Lung (tissue), 17 donors: ENCODE measurements at places on chromosomes 12 and 14. TPM values are rescaled to one million over a fixed set of nuclear protein-coding genes. Genes with fewer than 3 reads are reported as not detected.

The PTGER2 gene
- 3.7 TPM for total RNA-seq

- no peak for DNase-seq
- H3K4me3 ChIP-seq, result no peak overlapping the region
- H3K27me3 ChIP-seq, result no peaks in the 10 kb centered on the region
- H3K27ac ChIP-seq, result no peak overlapping the region
- peaks cover 1% of the 10 kb centered on the region for H3K4me1 ChIP-seq
- no peaks in the 10 kb centered on the region for H3K36me3 ChIP-seq
These were observed 139.6 kb downstream of the HMGA2 start for GRCh38 chr12:65963862-65964240.

GRCh38 chr12:26854031-26854390 lies 21.0 kb upstream of the ITPR2 start:
- H3K36me3 ChIP-seq, result no peaks in the 10 kb centered on the region
- no peaks in the 10 kb centered on the region for H3K4me1 ChIP-seq
- no peak overlapping the region for H3K4me3 ChIP-seq
- DNase-seq, result no peak
- no peak overlapping the region for H3K27ac ChIP-seq

DNA sequence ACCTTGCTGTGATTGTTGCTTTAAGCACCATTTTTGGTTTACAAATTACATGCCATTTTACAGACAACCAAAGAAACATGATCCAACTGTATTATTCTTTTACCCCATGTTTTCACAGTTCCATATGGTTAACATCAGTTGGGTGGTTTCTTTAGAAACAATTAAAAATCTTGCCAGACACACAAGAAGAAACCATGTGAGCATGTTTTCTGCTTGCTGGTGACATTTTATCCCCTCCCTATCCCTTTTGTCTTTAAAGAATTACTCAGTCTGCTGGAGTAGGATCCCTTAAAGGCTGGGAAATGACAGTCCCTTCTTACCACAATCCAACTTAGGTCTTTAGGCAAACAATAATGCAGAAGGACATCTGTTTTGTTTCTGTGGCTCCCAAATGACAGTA lies 121.8 kb upstream of the PLXNC1 start:
- peak; percentile 48 for DNase-seq
- H3K36me3 ChIP-seq, result no peaks in the 10 kb centered on the region
- H3K4me3 ChIP-seq, result no peak overlapping the region

- no peak for DNase-seq
- H3K36me3 ChIP-seq, result no peaks in the 10 kb centered on the region
- no peaks in the 10 kb centered on the region for H3K4me1 ChIP-seq
- no peak overlapping the region for H3K4me3 ChIP-seq
- no peaks in the 10 kb centered on the region for H3K27me3 ChIP-seq
- no peak overlapping the region for H3K27ac ChIP-seq
These were observed 516.7 kb upstream of the TMEM132C start for GRCh38 chr12:127750076-127750840.

The HECTD4 gene
- total RNA-seq, result 52.3 TPM

GRCh38 chr14:82113710-82114109 lies 580.1 kb upstream of the SEL1L start:
- no peak overlapping the region for H3K4me3 ChIP-seq
- no peaks in the 10 kb centered on the region for H3K27me3 ChIP-seq
- no peaks in the 10 kb centered on the region for H3K4me1 ChIP-seq
- DNase-seq, result no peak

The ERP27 gene
- 64.6 TPM for total RNA-seq

The SLC25A21 gene
- 0.58 TPM for total RNA-seq

GRCh38 chr14:102644523-102644922 lies 52.1 kb downstream of the RCOR1 start:
- peaks cover 9% of the 10 kb centered on the region for H3K4me1 ChIP-seq
- no peak for DNase-seq
- no peaks in the 10 kb centered on the region for H3K36me3 ChIP-seq
- no peak overlapping the region for H3K4me3 ChIP-seq
- no peaks in the 10 kb centered on the region for H3K27me3 ChIP-seq

The IL23A gene
- 0.34 TPM for total RNA-seq

- H3K4me3 ChIP-seq, result no peak overlapping the region
- no peaks in the 10 kb centered on the region for H3K36me3 ChIP-seq
- peaks cover 16% of the 10 kb centered on the region for H3K4me1 ChIP-seq
- peak overlapping the region; percentile 90 for H3K27ac ChIP-seq
These were observed 29.0 kb downstream of the PPFIBP1 start for GRCh38 chr12:27552886-27553560.

DNA sequence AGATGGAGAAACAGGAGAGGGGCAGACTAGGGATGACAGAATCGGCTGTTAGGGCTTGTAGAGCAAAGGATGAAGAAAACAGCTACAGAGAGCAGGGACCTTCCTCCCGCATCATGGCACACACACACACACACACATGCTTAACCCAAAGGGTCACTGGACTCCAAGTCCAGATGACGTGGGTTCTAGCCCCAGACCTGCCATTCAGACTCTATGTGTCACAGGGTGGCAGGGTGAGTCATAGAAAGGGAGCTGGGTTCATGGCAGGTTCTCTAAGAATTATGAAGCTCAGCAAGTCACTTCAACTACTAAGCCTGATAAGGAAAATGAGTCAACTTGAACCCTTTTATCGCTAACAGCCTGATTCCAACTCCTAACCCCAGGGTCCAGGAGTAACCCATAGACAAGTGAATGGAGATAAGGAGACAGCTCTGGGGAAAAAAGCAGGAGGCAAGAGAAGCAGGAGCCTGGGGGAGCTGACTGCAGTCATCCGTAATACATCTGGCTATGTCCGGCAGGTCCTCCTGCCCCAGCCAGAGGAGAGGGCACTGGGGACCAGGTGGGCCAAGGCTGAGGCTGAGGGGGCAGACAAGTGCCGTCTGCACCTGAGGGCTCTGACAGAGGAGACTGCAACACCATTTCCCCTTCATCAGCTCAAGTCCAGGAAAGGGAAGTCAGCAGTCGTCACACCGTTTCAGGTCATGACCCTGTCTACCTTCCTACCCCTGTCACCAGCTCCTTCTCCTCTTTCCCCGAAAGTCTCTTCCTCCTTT lies 3.6 kb upstream of the TNFRSF1A start:
- H3K27me3 ChIP-seq, result no peaks in the 10 kb centered on the region
- H3K36me3 ChIP-seq, result no peaks in the 10 kb centered on the region
- H3K4me3 ChIP-seq, result no peak overlapping the region

The PDE6H gene
- total RNA-seq, result 0.88 TPM

- no peak for DNase-seq
- H3K4me3 ChIP-seq, result no peak overlapping the region
- no peaks in the 10 kb centered on the region for H3K4me1 ChIP-seq
- no peak overlapping the region for H3K27ac ChIP-seq
- peaks cover 11% of the 10 kb centered on the region for H3K27me3 ChIP-seq
These were observed 174.8 kb upstream of the RTL1 start for GRCh38 chr14:101078170-101078891.

The NANOG gene
- 0.23 TPM for total RNA-seq

- H3K4me1 ChIP-seq, result peaks cover 2% of the 10 kb centered on the region
- no peaks in the 10 kb centered on the region for H3K27me3 ChIP-seq
- peak; percentile 89 for DNase-seq
- H3K36me3 ChIP-seq, result no peaks in the 10 kb centered on the region
These were observed 102.8 kb downstream of the TGFB3 start for GRCh38 chr14:75879031-75879430.

DNA sequence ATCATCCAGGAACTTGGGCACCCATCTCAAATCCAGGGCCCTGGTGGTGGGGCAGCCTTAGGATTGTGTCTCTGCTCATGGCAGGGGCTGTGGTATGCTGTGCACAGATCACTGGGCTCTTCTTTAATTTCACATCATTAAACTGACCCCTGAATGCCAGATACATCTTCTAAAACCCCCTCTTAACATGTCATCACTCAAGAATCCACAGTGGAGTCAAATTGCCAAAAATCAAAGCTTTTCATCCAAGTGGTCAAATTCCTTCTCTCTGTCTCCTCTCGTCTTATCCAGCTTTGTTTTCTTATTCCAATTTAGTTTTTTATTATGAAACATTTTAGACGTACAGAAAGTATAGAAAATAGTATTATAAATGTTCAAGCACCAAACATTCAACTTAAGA lies 97.5 kb downstream of the ADCK1 start:
- no peaks in the 10 kb centered on the region for H3K4me1 ChIP-seq
- no peaks in the 10 kb centered on the region for H3K27me3 ChIP-seq
- H3K27ac ChIP-seq, result no peak overlapping the region
- no peak overlapping the region for H3K4me3 ChIP-seq
- H3K36me3 ChIP-seq, result no peaks in the 10 kb centered on the region
- no peak for DNase-seq

DNA sequence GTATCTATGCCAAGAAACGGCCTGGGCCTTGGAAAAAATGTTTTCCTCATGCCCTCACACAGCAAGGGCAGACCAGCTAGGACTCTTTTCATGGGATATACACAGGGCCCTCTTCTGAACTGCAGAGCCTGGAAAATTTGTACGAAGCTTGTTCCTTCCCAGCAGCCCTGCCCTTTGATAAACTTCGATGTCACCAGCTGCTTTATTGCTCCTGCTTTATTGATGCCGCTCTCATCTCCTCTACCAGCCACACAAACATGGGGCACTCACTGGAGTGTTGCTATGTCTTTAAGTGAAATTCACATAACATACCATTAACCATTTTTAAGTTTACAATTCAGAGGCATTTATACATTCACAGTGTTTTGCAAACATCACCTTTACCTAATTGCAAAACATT lies 197.9 kb downstream of the KTN1 start:
- H3K27ac ChIP-seq, result no peak overlapping the region
- no peak overlapping the region for H3K4me3 ChIP-seq
- peaks cover 3% of the 10 kb centered on the region for H3K4me1 ChIP-seq
- H3K27me3 ChIP-seq, result no peaks in the 10 kb centered on the region

The DCP1B gene
- total RNA-seq, result 11.0 TPM

The AQP6 gene
- total RNA-seq, result 0.40 TPM

The WNT5B gene
- total RNA-seq, result 12.6 TPM

The GARIN6 gene
- not detected for total RNA-seq

DNA sequence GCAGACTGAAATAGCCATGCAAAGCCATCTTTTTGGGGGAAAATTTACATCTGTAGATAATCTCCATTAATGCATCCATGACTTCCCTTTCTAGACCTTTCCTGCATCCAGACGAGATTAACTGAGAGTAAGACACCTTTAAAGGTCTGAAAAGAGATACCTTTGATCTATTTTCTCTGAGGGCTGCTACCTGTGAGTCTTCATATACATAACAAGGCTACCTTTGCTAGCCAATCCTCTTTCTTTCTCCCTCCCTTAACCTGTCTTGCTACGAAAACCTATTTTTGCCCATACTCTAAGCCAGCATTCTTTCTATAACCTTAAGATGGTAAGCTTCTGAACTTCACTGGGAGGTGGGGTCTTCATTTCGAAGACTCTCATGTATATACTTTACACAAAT lies 908.5 kb upstream of the FBXO33 start:
- no peak overlapping the region for H3K27ac ChIP-seq
- no peak overlapping the region for H3K4me3 ChIP-seq

- no peak overlapping the region for H3K27ac ChIP-seq
- DNase-seq, result peak; percentile 78
- H3K27me3 ChIP-seq, result no peaks in the 10 kb centered on the region
- H3K36me3 ChIP-seq, result peaks cover 4% of the 10 kb centered on the region
These were observed 1.9 kb upstream of the TBX3 start for GRCh38 chr12:114685869-114686268.

GRCh38 chr12:131672311-131672940 lies 38.5 kb upstream of the SFSWAP start:
- H3K4me3 ChIP-seq, result no peak overlapping the region
- DNase-seq, result no peak
- H3K27ac ChIP-seq, result no peak overlapping the region
- no peaks in the 10 kb centered on the region for H3K36me3 ChIP-seq

The CLEC4D gene
- total RNA-seq, result 1.6 TPM

DNA sequence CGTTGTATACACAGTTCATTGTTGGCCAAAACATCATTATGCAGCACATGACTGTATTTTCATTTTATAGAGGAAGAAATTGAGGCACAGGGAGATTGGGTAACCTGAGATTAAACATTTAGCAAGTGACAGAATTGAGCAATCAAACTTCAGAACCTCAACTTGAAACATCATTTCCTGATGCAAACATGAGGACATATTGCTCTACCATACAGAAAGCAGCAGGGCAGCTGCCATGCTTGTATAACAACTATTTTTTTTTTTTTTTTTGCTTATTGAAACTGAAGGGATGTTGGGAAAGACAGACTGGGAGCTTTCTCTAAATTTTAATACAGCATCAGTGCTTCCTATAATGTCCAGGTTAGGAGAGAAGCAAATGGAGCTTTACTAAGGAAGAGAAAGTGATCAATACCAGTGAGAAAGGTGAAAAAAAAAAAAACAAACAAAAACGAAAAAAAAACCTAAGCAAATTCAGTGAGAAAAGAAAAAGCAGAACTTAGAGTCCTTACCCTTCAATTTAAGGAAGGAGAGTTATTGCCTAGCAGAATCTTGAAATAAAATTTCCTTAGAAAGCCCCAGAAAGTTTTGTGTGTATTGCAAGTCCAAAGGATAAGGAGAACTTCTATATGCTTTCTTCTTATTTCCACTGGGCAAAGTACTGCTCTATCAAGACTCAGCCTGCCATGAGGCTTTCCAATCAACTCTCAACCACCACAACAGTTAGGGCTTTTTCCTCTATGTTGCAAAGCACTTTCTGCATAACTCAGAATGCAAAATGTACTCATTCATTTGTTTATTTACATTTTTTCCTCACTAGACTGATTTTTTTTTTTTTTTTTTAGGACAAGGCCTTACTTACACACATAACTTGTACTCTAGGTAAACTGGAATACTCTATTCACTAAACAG lies 21.6 kb downstream of the BTG1 start:
- no peak overlapping the region for H3K27ac ChIP-seq
- no peak for DNase-seq
- H3K4me1 ChIP-seq, result no peaks in the 10 kb centered on the region

DNA sequence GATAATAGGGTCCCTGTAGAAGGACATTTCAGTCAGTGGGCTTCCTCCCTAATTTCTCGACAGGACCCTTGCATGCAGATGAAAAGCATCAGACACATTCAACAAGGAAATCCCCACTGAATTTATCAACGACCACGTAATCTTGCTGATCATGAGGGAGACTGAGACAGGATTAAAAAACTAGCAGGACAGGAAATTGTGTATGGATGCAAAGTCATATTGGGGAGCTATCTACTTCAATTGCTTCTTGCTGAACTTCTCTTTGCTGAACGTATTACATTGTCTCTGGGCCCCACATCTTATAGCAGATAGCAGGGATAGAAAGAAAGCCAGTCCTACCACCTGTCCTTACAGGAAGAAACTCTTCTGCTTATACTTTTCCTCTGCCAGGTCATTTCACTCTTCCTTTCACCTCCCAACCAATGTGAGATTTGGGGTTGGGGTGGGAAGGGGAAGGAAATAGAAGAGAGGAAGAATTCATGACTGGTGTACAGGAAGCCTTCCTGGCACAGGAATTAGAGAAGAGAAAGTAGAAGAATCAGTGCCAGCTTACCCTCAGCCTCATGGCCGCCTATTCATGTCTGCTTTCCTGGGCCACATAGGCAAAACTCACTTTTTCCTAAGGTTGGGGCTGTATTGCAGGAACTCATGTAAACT lies 333.3 kb downstream of the ZFP36L1 start:
- no peaks in the 10 kb centered on the region for H3K27me3 ChIP-seq
- no peak overlapping the region for H3K4me3 ChIP-seq
- no peak for DNase-seq
